Vagina (tissue), 2 donors: ENCODE measurements at places on chromosomes 11 and 22.

- H3K27ac ChIP-seq: peak overlapping the region; percentile 79
- no peaks in the 10 kb centered on the region for H3K27me3 ChIP-seq
- no peak overlapping the region for H3K4me3 ChIP-seq
- no peaks in the 10 kb centered on the region for H3K36me3 ChIP-seq
- H3K4me1 ChIP-seq: peaks cover 16% of the 10 kb centered on the region
- DNase-seq: no peak
Observed at GRCh38 chr11:76700177-76701100, 29.9 kb upstream of the LRRC32 start.

DNA sequence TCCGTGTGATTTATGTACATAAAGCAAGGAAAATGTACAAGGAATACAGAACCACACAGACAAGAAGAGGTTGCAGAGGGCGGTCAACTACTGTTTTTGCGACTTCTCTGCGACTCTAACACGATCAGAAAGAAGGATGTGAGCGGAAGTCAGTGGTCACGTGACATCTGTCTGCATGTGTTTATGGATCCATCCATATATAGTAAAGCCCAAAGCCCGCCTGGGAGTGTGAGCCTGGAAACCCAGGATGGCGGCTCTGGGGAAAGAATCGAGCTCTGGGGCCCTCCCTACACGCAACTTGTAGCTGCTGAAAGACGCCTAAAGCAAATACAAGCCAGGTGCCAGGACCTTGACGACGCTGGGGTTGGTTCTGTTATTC is 8.8 kb downstream of the OSBPL5 start:
- no peaks in the 10 kb centered on the region for H3K27me3 ChIP-seq
- H3K4me3 ChIP-seq: peak overlapping the region; percentile 22
- DNase-seq: no peak
- no peaks in the 10 kb centered on the region for H3K36me3 ChIP-seq
- H3K4me1 ChIP-seq: peaks cover 97% of the 10 kb centered on the region

GRCh38 chr11:118002541-118003423 is 16.6 kb downstream of the IL10RA start:
- H3K27me3 ChIP-seq: no peaks in the 10 kb centered on the region
- H3K36me3 ChIP-seq: no peaks in the 10 kb centered on the region
- no peaks in the 10 kb centered on the region for H3K4me1 ChIP-seq
- peak overlapping the region; percentile 57 for H3K27ac ChIP-seq

GRCh38 chr11:34823197-34823596 is 93.0 kb downstream of the APIP start:
- no peak overlapping the region for H3K27ac ChIP-seq
- H3K36me3 ChIP-seq: no peaks in the 10 kb centered on the region
- H3K4me1 ChIP-seq: no peaks in the 10 kb centered on the region
- H3K27me3 ChIP-seq: no peaks in the 10 kb centered on the region
- no peak overlapping the region for H3K4me3 ChIP-seq
- no peak for DNase-seq

DNA sequence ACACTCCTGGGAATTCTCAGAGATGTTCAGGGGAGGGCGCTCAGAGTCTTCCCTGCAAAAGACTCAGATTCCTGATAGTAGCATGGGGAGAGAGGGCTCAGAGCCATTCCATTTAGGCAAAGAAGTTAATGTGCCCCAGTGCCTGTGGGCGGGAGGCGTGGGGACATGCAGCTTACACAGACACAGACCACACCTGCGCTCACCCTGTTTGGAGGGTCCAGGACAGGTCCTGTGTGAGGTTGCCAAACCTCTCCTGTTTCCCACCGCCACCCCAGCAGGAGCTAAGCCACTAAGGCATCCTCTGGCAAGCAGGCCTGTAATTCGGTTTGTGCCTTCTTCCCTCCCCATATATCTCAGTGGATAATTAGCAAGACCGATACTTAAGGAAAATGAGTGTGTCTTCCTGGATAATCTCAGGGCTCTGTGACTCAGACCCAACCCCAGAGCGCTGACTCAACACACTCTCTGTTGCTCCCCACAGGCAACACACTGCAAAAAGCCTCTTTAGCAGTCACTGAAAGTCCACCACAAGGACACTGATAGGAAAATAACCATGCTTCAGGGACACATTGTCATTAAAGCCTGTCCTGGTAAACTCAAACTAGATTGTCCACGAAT is 118.9 kb upstream of the LMO1 start:
- H3K4me3 ChIP-seq: no peak overlapping the region
- H3K27ac ChIP-seq: no peak overlapping the region
- no peak for DNase-seq

DNA sequence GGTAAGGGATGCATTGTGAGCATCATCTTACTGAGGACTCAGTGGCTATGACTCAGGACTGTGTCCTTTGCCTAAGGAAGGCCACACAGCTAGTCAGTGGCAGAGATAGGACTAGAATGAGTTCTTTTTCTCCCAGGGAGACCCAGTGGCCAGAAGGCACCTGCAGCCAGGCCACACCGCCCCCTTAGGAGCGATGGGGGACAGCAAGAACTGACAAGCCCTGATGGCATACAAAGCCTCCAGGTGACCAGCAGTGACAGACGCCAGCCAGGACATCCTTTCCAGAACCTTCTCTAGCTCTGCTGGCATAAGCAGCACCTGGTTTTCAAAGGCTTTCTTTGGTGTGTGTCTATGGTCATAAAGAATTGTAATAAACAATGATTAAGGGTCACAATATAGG is 240.1 kb downstream of the ST3GAL4 start:
- H3K4me1 ChIP-seq: no peaks in the 10 kb centered on the region
- DNase-seq: no peak
- H3K27ac ChIP-seq: no peak overlapping the region
- H3K4me3 ChIP-seq: no peak overlapping the region
- H3K36me3 ChIP-seq: no peaks in the 10 kb centered on the region

GRCh38 chr11:46388619-46389449 is 2.7 kb downstream of the CHRM4 start:
- no peak overlapping the region for H3K27ac ChIP-seq
- H3K4me1 ChIP-seq: peaks cover 38% of the 10 kb centered on the region
- peaks cover 13% of the 10 kb centered on the region for H3K27me3 ChIP-seq
- H3K4me3 ChIP-seq: no peak overlapping the region

DNA sequence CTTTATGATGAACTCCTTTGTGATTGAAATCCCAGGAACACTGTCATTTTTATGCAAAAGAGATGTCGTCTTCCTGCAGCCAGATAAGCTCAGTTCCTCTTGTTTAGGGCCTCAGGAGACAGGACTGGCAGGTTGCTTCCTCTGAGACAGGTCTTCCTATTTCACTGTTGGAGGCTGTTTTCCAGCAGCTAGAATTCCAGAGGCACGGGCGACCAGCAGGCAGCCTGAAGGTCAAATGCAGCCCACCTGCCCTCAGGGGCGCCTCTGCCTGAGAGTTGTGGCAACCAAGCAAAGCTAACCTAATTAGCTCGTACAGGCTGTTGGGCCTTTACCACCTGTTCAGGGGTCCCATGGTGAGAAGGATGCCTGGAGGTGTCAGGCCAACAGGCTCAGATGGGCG is 22.3 kb downstream of the SLC6A5 start:
- no peaks in the 10 kb centered on the region for H3K4me1 ChIP-seq
- H3K4me3 ChIP-seq: no peak overlapping the region
- DNase-seq: no peak
- no peaks in the 10 kb centered on the region for H3K27me3 ChIP-seq
- no peaks in the 10 kb centered on the region for H3K36me3 ChIP-seq
- H3K27ac ChIP-seq: no peak overlapping the region

GRCh38 chr22:19802001-19802893 is 41.7 kb downstream of the TBX1 start:
- no peak overlapping the region for H3K27ac ChIP-seq
- no peaks in the 10 kb centered on the region for H3K27me3 ChIP-seq
- no peak for DNase-seq

DNA sequence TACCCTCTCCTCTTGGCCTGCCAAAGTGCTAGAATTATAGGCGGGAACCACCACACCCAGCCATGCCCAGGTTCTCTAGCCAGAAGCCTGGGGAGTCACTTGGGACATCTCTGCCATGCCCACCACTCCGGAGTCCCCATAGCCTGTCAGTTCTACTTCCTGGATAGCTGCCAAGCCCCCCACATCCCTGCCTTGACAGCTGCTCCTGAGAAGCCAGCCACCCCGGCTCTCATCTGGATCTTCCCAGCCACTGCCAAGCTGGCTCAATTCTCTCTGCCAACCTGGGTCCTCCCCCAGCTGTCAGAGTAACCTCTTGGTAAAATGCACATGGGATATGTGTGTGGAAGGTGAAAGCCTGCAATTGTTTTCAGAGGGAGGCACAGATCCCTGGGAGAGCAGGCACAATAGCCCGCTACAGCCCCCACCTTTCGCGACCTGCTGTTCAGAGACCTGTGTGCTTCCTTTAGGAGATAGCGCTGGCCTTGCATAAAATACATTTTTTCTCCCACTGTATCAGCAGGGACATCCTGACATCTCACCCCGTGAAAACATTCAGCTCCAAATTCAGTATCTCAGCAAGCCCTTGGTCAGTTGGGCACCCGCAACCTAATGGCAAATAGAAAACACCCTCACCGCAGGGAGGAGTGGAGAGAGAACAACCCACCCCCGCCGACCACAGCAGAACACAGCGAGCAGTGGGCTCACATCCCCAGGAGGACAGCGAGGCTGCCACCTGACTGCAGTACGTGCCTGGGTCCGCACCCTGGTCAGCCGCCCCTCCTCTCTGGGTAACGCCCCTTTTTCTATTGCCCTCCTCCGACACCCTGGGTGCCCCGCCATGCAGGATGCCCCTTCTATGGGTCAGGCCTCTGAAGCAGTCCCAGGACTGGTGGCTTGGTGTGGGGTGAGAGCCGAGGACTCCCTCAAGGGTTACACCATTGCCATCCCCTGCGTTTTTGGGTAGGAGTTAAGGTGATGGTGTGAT is 1342.2 kb downstream of the BRD1 start:
- H3K27me3 ChIP-seq: no peaks in the 10 kb centered on the region
- no peak for DNase-seq
- H3K4me1 ChIP-seq: peaks cover 3% of the 10 kb centered on the region
- no peak overlapping the region for H3K4me3 ChIP-seq

GRCh38 chr11:131118247-131118646 is 202.0 kb upstream of the SNX19 start:
- no peak overlapping the region for H3K4me3 ChIP-seq
- H3K36me3 ChIP-seq: no peaks in the 10 kb centered on the region
- H3K4me1 ChIP-seq: no peaks in the 10 kb centered on the region
- H3K27me3 ChIP-seq: no peaks in the 10 kb centered on the region

- H3K27ac ChIP-seq: no peak overlapping the region
- no peaks in the 10 kb centered on the region for H3K4me1 ChIP-seq
- no peaks in the 10 kb centered on the region for H3K27me3 ChIP-seq
- DNase-seq: no peak
- no peaks in the 10 kb centered on the region for H3K36me3 ChIP-seq
Observed at GRCh38 chr22:22909605-22910271, 22.1 kb downstream of the IGLL5 start.

GRCh38 chr11:34451053-34451452 is 12.3 kb downstream of the CAT start:
- DNase-seq: no peak
- no peak overlapping the region for H3K27ac ChIP-seq
- H3K4me3 ChIP-seq: no peak overlapping the region
- peaks cover 21% of the 10 kb centered on the region for H3K4me1 ChIP-seq
- no peaks in the 10 kb centered on the region for H3K27me3 ChIP-seq

DNA sequence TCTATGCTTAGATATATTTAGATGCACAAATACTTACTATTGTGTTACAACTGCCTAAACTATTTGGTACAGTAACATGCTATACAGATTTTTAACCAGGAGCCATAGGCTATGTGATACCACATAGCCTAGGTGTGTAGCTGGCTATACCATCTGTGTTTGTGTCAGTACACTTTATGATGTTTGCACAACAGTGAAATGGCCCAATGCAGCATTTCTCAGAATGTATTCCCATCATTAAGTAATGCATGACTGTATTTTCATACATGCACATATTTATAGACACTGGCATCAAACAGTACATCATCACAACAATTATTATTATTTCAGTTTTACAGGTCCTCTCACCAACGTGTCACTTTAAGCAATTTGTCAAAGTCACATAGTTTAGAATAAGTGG is 979.5 kb upstream of the TENM4 start:
- H3K27me3 ChIP-seq: no peaks in the 10 kb centered on the region
- H3K4me3 ChIP-seq: no peak overlapping the region
- H3K36me3 ChIP-seq: no peaks in the 10 kb centered on the region
- DNase-seq: no peak

DNA sequence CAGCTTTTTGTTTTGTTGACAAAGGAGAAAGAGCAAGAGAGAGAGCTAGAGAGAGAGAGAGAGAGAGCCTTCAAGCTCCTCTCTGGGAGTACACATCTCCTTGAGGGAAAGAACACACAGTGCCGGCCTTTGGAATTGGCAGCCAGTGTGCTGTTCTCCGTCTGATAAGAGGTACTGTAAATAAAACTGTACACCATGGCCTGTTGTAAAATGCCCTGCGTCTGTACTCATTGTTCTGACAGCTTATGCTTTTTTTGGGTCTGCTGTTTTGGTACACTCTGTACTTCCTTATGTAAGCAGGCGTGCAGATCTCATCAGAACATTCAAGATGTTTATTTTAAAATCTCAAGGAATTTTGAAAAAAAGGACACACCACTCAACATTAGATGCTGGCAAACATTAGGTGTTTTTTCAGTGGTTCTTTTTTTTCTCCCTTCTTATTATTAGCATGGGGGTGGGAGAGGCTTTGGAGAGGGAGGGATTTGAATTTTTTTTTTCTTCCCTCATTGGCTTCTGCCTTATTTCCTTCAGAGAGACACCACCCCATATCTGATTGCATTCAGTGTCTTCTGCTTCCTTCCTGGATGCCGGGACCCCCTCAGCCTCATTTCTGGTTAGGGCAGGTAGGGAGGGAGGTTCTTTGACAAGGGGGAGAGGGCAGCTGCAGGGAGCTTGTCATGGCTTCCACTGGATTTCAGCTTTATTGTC is 116.8 kb upstream of the NNMT start:
- no peak for DNase-seq
- H3K27me3 ChIP-seq: no peaks in the 10 kb centered on the region
- H3K36me3 ChIP-seq: peaks cover 7% of the 10 kb centered on the region
- peak overlapping the region; percentile 39 for H3K4me3 ChIP-seq
- peak overlapping the region; percentile 95 for H3K27ac ChIP-seq

- no peak overlapping the region for H3K27ac ChIP-seq
- H3K4me1 ChIP-seq: no peaks in the 10 kb centered on the region
- no peak for DNase-seq
- no peak overlapping the region for H3K4me3 ChIP-seq
- H3K27me3 ChIP-seq: no peaks in the 10 kb centered on the region
- H3K36me3 ChIP-seq: no peaks in the 10 kb centered on the region
Observed at GRCh38 chr11:103972013-103972412, 64.4 kb upstream of the DDI1 start.

DNA sequence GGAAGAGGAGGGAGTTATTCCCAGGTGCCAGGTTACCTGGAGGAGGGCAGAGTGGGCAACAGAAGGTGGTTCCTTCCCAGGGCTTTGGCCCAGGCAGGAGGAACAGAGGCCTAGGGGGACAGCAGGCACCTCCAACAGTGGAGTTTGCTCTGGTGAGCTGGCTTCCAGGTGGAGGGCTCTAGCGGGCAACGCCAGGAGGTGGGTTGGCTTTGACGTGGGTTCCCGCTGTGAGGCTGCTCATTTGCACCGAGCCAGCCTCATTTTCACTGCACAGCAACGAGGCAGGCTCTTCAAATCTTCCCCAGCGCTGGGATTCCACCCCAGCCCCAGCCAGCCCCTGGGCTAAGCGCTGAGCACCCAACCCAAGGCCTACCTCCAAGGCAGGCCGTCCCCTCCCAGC is 8.1 kb downstream of the IGSF9B start:
- H3K4me3 ChIP-seq: no peak overlapping the region
- no peak for DNase-seq
- H3K36me3 ChIP-seq: no peaks in the 10 kb centered on the region
- H3K27me3 ChIP-seq: no peaks in the 10 kb centered on the region

GRCh38 chr11:3138178-3139085 is 26.7 kb downstream of the OSBPL5 start:
- H3K27me3 ChIP-seq: no peaks in the 10 kb centered on the region
- H3K4me3 ChIP-seq: no peak overlapping the region
- no peak for DNase-seq
- no peaks in the 10 kb centered on the region for H3K36me3 ChIP-seq
- H3K4me1 ChIP-seq: peaks cover 65% of the 10 kb centered on the region
